ENCODE measurements at places on chromosomes 6 and 20. TPM values are rescaled to one million over a fixed set of nuclear protein-coding genes. Genes with fewer than 3 reads are reported as not detected.

The PLCB4 gene
- 15.2 TPM for total RNA-seq

The ADGRF1 gene
- 0.05 TPM for total RNA-seq

The DEFB124 gene
- not detected for total RNA-seq

The ZSCAN23 gene
- total RNA-seq, result not detected

The RIMS4 gene
- 1.9 TPM for total RNA-seq

The MICB gene
- 8.6 TPM for total RNA-seq

The PSMB8 gene
- 23.6 TPM for total RNA-seq

The FABP7 gene
- not detected for total RNA-seq

The MYT1 gene
- total RNA-seq, result 0.11 TPM

The ID4 gene
- 2.4 TPM for total RNA-seq

The CSNK2B gene
- total RNA-seq, result 173 TPM

The RAE1 gene
- total RNA-seq, result 65.9 TPM

The FERMT1 gene
- total RNA-seq, result 18.5 TPM

The CST4 gene
- not detected for total RNA-seq

The AHI1 gene
- total RNA-seq, result 9.5 TPM

The PTGIS gene
- total RNA-seq, result 0.05 TPM

Data from A549 treated with DMSO at 1 μM for 4 hours (cell line).